Stimulated activated CD8-positive, alpha-beta memory T cell treated with anti-CD3 and anti-CD28 coated beads, Interleukin-7, amount 100 ng/mL, for 1 hour (primary cell): ENCODE measurements at places on chromosomes 13 and 19.

DNA sequence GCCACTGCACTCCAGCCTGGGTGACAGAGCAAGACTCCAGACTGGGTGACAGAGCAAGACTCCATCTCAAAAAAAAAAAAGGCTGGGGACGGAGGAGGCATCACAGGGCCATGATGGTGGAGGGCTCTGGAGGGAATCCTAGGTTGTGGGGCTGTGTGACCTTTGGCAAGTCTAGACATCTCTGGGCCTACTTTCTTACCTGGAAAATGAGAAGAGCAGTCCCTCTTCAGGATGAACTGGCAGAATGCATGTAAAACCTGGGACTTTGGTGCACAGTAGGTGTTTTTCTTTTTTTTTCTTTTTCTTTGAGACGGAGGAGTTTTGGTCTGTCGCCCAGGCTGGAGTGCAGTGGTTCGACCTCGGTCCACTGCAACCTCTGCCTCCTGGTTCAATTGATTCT, 13.7 kb downstream of the CIB3 start:
- DNase-seq: no peak

DNA sequence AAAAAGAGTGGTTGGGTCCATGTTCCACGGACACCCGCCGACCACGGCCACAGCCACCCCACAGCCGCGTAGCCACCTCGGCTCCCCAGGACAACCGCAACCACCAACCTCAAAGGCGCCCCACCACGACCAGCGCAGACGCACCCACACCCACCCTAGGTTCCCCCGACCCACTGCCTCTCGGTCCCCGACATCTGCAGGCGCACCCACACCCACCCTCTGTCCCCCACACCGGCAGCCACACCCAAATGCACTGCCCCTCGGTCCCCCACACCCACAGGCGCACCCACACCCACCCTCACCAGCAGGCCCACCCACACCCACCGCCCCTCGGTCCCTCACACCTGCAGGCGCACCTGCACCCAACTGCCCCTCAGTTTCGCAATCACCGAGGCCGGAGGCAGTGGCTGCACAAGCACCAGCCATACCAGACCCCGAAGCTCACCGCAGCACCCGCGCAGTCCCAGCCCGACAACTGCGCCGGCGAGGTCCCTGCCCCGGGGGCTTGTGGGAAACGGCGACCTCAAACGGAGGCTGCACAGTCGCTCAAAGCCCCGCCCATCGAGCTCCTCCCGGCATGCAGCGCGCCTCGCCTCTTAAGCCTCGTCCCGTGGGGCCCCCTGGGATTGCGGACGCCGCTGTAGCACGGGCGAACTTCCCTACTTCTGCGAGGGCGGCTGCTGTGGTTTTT, 18.3 kb downstream of the ZNF77 start:
- no peak for DNase-seq

GRCh38 chr19:32688311-32688710, 3.3 kb upstream of the NUDT19 start:
- no peak for DNase-seq

GRCh38 chr19:7851623-7852500, 21.8 kb downstream of the EVI5L start:
- DNase-seq: no peak

DNA sequence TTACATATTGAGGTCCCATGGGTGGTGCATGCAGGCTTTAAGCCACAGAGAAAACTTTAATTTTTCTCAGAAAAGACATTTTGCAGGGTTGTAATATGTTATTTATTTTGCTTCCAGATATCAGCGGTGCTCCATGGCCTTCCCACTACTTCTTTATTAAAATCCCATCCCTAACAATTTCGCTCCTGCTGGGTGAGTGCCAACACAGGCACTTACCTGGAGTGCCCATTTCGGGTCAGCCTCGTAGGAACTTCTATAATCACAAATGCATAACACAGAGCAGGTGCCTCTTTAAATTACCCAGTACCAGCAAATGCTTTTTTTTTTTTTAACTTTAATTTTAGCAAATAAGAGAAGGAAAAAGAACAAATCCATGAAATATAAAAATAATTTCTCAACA, 86.4 kb downstream of the EFNB2 start:
- no peak for DNase-seq

GRCh38 chr19:2336528-2337328, 8.2 kb downstream of the SPPL2B start:
- no peak for DNase-seq

- DNase-seq: no peak
These were observed 1.6 kb downstream of the ESD start for GRCh38 chr13:46795321-46795720.
